ENCODE measurements at places on chromosomes 1 and 21.

- DNase-seq: no peak
Observed at GRCh38 chr1:165633614-165634013, 2.6 kb downstream of the MGST3 start.

DNA sequence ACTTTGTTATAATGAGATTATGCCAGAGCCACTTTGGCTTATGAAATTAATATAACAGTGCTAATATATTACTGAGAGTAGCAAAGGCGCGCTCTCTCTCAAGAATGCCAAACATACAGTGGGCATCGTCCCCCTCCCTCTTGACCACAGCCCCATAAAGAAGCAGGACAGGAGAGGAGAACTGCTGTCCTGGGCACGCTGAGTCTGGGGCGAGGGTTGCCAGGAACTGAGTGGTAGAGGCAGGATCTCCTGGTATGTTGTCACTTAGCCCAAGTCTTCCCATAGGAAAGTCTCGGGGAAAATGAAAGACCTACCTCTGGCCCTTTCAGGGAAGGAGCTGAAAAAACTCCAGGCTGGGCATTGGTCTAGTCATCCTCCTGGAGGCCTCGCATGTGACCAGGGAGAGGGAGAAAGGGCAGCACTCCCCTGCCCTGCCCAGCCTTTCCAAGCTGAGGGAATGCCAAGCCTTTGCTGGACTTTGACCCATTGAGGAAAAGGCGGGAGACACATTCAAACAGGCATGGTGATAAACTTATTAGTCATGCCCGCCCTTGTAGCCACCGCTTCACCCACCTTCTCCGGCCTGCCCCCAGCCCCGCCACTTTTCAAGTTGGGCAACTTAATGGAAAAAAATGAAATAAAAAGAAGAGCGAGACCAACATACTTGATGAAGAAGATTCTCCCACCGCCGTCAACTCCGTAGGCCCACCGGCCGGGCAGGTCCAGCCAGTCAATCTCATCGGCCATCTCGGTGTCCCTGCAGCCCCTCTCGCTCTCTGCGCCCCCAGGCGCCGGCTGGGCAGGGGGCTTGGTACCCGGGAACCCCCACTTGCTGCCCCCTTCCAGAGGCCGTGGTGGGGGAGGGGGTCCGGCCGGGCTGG lies 17.4 kb upstream of the PLEKHA6 start:
- DNase-seq: no peak

DNA sequence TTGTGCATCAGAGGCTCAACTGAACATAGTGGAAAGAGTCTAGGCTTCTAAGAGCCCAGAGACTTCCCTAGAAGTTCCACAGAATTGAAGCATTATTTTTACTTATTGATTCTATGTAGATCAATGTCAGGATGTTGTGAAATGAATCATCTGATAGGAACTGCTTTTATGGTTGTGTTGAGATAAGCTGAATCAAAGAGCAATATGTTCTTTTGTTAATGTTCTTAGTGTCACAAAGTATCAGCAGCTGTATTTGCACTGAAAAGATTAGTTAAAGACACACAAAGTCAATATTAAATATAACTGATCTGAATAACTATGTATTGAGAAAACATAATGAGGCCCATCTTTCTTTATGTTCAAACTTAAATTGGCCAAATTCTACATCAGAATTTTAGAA lies 430.7 kb upstream of the ZRANB2 start:
- no peak for DNase-seq

GRCh38 chr1:97461782-97462181 lies 459.1 kb downstream of the DPYD start:
- no peak for DNase-seq
